ENCODE measurements at places on chromosomes 5 and 9.

- DNase-seq = no peak
These were observed 144.9 kb downstream of the GOLPH3 start for GRCh38 chr5:32029261-32029660.

GRCh38 chr5:2376486-2376885 is 375.0 kb downstream of the IRX2 start:
- DNase-seq = no peak

GRCh38 chr9:17859228-17859627 is 280.4 kb downstream of the SH3GL2 start:
- no peak for DNase-seq

- no peak for DNase-seq
These were observed 192.8 kb downstream of the CDH18 start for GRCh38 chr5:19795218-19795617.

DNA sequence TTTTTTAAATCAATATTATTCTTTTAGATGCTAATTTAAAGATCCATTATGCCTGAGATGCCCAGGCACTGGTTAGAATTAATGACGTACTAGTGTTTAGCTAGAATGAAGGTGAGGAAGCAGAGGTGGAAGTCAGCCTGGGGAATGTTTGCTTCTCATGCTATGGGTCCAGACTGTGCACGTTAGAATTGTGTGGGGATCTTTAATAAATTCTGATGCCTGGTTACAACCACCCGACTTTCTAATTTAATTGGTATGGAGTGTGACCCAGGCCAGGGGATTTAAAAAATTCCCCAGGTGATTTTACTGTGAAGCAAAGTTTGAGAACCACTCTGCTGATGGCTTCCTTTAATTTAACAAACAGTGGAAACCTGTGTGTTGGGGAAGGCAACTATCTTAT is 111.1 kb downstream of the DOCK2 start:
- no peak for DNase-seq

- DNase-seq = no peak
These were observed 48.8 kb upstream of the RETREG1 start for GRCh38 chr5:16665601-16666000.

GRCh38 chr9:115043632-115044031 is 74.3 kb downstream of the TNC start:
- no peak for DNase-seq

GRCh38 chr5:113615708-113616107 is 102.2 kb downstream of the YTHDC2 start:
- no peak for DNase-seq

DNA sequence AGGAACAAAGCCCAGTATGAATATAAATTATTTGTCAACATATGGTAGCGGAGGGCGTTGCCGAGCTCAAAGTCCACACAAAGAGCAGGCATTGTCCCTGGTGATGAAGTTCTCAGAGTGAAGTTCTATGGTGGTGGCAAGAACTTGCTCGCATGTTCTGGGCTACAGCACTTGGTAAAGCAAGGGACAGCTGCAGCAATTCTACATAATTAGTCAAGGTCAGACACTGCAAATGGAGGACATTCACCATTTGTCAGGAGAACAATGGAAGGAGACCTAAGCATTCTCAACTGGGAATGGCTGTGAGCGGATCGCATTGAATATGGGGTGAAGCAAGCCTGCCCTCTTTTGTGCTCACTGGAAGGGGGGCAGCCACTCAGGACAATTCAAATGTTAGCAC is 503.8 kb upstream of the ADAMTS16 start:
- DNase-seq = no peak

- DNase-seq = no peak
These were observed 57.4 kb upstream of the PTCH1 start for GRCh38 chr9:95574176-95574575.

DNA sequence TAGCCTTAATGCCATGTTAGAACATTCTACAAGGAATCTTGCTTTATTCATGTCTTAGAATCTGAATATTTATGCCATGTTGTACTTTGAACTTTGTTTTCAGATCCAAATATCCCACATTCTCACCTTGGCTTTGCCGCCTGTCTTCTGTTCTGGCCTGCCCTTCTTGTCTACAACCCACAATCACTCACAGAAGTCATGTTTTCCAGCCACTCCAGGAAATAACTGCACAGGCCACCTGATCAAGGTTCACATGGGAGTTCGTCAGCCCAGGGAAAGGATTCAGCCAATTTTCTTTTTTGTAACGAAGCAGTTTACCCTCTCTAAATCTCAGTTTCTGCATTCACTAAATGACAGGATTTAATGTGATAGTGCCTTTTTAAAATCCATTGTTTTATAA is 70.5 kb downstream of the JAKMIP2 start:
- no peak for DNase-seq

DNA sequence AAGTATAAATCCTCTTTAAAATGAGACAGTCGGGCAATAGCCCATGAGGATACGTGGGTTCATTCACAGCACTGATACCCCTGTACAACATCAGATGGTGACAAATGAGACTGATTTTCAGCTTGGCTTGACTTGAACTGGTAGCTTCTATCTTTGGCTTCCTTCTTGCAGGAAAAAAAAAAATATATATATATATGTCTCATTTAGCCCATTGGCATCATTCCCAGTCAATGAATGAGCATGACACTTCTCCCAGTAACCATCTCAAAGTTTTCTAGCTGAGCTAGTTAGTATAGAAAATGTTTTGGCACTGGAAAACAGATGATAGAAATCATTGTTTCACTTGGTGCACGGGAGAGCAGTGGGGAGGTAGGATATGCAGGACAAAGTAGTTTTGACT is 222.5 kb upstream of the TAS2R1 start:
- no peak for DNase-seq

- DNase-seq = no peak
These were observed 5.7 kb downstream of the B4GALT7 start for GRCh38 chr5:177605667-177606066.

DNA sequence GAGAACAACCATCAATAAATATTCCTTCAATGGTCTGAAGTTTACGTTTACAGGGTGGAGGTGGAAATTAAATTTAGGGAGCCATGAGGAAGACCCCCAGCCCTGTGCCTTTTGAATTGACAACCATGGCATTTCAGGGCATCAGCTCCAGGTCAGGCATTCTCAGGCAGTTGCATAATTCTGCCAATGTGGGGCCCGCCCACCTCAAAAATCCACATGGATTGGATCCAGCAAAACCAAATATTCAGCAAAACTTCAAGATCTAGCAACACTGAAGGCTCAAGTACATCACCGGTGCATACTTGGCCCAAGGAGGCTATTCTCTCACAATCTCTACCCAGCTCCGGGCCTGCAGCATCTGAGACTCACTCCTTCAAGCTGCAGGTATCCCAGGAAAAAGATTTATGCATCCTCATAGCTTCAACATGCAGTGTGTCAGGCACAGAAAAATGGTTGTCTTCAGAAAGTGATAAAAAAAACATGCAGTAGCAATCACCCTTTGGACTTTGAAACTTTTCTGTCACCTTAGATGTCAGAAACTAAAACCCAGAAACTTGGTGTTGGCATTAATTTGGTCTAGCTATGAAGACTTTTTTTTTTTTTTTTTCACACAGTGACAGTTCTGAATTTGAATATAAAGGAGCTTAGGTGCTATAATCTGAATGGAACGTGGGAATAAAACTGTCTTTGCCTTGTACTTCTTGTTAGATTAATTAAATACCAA is 21.4 kb upstream of the ANXA2R start:
- DNase-seq = no peak

DNA sequence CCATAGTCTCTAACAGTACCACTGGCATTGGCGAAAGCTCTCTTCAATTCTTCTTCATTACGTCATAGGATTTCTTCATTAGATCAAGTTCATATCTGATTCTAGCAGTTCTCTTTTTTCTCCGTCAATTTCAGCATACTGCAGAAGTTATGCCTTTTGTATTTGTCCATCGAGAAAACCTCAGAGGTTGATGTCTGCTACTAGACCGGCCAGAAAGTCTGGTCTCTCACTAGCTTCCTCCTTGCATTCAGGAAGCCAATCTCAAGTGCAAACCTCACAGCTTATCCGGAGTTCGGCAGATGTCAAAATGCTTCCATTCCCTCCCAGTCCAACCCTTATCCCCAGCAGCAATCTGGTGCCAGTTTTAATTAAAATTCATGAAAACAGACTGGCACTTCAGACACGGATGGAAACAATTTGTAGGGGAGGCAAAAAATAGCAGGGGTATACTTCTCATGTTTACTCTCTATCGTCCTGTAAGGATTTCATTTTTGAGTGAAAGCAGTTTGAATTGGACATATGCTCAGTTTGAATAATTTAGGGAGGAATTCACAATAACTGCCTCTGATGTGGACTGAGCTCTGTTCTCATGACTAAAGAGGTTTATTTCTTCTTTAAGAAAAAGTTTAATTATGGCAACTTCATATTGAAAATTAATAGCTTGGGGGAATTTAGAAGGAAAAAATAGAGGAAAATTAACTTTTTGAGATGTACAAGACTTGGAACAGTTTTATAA is 56.4 kb upstream of the TMC1 start:
- DNase-seq = no peak

- peak; percentile 18 for DNase-seq
These were observed 30.8 kb downstream of the TJP2 start for GRCh38 chr9:69204849-69205248.

DNA sequence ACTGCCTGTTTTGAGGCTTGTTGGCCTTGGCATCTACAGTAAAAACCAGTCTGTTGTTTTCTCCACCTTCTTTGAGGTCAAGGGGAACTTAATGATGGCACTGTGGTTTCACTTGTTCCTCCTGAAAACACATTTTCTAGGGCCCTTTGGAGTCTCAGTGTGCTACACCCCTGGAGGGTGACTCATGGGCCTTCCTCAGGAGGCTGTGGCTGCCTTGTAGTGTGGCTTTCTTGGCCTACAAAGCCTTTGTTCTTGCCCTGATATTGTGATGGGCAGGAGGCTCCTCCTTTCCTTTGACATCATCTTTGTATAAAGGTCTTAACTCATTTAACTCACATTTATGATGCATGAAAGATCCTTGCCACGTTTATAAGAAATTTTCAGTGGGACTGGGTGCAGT is 56.3 kb upstream of the GPBP1 start:
- DNase-seq = no peak

- no peak for DNase-seq
These were observed 42.5 kb upstream of the SH3PXD2B start for GRCh38 chr5:172496671-172497371.

DNA sequence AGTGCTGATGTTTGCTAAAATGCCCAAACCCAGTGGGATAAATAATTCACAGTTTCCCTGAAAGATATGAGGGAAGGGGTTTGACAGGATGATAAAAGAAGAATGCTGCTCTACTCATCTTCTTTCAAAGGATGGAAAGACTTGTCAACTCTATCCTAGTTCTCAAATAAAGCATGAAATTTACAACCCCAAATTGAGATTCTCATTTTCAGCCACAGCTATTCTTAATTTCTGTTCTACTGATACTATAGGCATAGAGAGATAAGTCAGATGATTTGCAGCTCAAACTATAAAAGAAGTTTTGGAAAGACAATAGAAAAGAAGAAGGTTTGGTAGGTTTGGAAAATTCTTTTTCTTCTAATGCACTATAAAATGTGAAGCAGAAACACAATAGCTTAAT is 542.6 kb downstream of the CSNK1G3 start:
- no peak for DNase-seq

DNA sequence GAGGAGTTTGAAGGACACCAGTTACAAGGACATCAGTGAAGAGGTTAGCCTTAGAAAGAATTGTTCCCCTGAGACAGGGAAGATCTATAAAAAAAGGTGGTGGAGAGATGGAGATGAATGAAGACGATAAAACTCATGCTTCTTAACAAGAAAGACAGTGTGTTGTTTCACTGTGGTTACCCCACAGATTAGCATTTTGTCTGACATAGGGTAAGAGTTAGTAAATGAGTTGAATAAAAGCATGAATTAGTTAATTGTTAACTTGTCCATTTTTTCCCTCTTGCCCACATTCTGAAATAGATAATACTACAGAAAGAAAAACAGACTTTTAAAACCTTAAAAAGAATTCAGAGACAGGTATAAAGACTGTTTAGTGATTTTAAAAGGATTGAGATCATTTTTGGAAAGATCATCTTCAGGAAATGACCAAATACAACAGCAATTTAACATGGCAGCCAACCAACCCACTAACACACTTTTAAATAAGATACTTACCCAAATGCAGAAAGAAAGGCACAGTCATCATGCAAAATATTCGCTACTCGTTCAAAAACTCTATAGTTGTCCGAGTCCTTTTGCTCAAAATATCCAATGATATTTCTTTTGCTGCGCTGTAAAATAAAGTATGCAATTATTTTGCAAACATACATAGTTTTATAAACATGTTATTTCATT is 78.5 kb downstream of the ERP44 start:
- no peak for DNase-seq

DNA sequence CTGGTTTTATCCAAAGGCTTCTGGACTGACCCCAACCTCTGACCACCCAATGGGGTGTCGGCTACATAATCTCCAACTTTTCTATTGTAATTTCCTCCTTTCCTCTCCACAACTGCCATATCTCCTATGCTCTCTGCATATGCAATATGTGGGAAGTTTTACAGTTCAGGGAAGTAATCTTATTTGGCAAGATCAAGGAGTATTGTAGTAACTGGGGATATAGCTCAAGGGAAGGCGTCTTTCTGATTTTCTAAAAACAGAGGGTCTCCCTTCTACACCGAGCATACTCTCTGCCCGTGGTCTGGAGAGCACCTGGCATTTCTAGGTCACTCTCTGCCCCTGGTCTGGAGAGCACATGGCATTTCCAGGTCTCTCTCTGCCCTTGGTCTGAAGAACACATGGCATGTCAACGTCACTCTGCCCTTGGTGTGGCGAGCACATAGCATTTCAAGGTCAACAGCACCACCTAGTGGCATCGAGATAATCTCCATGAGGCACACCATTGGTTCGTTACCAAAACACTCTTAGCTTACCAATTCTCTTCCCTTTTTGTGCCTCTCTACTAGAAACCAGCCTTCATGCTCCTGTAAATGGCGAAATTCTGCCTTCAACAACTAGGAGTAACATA is 616.4 kb upstream of the NUDT12 start:
- no peak for DNase-seq

- DNase-seq = peak; percentile 13
These were observed 1.6 kb downstream of the ACSL6 start for GRCh38 chr5:132009706-132010405.

DNA sequence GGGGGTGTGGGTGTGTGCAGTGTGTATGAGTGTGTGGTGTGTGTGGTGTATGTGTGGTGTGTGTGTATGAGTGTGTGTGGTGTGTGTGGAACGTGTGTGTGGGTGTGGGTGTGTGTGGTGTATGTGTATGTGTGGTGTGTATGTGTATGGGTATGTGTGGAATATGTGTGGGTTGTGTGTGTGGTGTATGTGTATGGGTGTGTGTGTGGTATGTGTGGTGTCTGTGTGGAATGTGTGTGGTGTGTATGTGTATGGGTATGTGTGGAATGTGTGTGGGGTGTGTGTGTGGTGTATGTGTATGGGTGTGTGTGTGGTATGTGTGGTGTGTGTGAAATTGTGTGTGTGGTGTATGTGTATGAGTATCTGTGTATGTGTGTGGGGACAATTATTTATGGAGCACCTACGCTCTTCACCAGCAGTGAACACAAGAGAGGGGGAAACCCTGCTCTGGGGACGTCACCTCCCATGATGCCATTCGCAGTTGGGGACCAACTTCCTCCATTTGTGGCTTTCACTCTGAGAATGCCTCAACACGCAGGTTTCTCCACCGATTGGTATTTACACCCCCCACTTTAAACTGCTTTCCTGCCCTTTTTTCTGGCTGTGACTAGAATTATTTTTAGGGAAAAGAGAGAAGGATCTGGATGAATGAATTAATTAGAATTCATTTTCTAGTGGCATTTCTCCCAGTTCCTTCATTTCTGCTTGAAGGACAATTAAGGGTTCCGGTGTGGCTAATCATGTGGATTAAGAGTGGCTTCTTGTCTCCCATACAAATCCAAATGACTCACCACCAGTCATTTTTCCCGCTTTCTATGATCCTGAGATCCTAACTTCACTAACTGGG is 238.1 kb downstream of the ROR2 start:
- DNase-seq = no peak

- no peak for DNase-seq
These were observed 41.2 kb upstream of the IFNE start for GRCh38 chr9:21523021-21524014.
